ENCODE measurements at places on chromosomes 16 and 17.

- no peak for DNase-seq
Observed at GRCh38 chr16:68093816-68094613, 8.8 kb downstream of the NFATC3 start.

DNA sequence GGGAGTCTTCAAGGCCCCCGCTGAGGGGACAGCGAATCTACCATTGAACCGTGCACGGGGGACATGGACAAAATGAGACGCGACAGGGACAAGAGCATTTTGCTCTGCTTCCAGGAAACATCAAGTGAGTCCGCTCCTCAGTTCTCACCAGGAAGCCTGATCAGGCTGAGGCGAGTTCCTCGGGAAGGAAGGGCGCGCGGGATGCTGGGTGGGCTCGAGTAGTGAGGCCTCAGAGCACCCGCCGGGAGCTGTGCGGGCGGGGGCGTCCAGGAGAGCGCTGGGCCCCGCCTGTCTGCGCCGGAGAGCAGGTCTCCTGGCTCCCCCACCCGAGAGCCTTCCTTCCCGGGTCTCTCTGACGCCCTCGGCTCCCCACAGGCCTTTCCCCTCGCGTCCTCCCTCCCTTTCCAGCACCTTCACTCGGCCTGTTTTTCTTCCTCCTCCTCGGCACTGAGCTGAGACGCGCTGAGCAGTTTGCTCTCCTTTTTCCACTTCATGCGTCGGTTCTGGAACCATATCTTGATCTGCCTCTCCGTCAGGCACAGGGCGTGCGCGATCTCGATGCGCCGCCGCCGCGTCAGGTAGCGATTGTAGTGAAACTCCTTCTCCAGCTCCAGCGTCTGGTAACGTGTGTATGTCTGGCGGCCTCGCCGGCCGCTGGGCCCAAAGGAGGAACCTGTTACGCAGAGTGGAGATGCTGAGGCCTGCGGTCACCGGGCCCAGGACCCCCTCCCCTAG lies 2.6 kb upstream of the HOXB5 start:
- no peak for DNase-seq

DNA sequence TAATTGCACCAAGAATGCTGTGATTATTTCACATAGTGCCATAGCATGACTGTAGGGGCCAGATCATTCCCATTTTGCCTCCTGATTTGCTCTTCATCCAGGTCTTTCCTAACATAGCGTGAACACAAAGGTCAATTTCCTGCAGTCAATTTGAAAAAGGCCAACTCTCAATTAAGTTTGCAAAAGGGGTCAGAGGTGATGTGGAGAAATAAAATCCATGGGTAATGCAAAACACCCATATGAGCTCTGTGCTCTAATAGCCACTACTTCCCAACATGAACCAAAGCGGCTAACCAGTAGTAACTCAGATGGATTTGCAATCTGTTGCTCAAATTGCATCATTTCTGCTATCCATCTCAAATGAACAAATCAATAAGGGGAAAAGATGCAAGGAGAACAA lies 275.5 kb upstream of the SOX9 start:
- DNase-seq: no peak

- DNase-seq: no peak
Observed at GRCh38 chr17:80821546-80821945, 170.1 kb upstream of the CHMP6 start.

GRCh38 chr17:37802712-37803416 lies 58.0 kb upstream of the HNF1B start:
- no peak for DNase-seq

DNA sequence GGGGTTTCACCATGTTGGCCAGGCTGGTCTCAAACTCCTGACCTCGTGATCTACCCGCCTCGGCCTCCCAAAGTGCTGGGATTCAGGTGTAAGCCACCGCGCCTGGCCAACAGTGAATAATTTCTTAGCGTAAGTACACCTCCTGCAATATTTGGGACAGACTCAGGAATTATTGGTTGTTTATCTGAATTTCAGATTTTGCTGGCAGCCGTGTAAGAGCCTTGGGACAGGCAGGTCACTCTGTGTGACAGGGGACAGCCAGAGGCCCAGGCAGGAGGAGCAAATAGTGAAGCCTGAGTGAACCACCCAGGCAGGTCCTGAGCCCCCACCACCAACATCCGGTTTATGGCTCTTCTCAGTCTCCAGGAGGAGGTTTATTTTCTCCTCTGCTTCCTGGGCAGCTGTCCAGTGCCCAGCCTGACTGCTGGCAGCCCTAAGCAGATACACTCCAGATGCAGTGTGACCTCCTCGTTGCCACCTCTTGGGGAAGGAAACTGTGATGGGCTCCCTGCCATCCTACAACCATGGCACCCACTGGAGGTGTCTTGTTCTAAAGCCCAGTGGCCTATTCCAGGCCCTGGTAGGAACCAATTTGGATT lies 26.2 kb upstream of the ADORA2B start:
- DNase-seq: no peak

DNA sequence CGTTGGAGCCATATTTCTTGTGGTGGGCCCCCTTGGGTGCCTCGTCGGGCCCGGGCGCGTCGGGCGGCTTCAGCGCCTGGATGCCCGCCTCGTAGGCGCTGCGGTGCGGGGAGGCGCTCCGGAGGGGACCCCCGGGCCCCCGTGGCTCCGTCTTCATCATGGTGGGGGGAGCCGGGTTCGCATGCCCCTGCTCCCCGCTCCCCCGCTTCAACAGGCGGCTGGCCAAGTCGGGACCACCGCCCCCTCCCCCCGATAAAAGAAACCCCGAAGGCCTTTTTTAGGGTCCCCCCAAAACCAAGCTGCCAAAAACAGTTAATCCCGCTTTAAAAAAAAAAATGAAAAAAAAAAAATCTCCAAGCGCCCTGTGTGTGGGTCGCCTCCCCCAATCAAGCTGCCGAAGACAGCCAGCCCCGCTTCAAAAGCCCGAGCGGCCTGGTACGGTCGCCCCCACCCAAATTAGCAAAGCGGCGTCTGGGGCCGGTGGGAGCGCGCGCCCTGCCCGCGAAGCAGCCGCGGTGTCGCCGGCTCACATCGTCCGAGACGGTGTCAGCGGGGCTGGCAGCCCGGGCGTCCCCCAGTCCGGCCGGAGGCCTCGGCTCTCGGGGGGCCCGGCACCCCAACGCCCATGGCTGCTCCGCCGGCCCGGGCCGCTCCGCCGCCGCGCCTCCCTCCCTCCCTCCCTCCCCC lies at the start of gene PPP1R9B:
Gene PPP1R9B (minus strand): TSS at position 324 of the 687 bp plus-strand sequence. CDS start 164 bp downstream, at position 160.
- no peak for DNase-seq

- no peak for DNase-seq
Observed at GRCh38 chr16:69201291-69201690, 14.3 kb downstream of the SNTB2 start.

DNA sequence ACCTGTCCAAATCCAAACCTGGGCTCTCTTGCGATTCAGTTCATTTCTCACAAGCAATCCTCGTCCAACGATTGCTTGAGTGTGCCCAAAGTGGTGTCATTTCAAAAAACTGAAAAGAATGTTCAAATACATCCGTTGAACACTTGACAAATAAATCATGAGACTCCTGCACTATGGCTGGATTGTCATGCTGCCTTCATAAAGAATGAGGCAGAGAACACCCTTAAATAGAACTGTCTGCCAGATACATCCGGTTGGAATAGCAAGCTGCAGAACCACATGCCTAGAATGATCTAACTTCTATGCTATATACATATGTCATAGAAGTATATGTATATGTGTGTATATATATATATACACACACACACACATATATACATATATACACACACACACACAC lies 55.4 kb upstream of the HAPSTR1 start:
- DNase-seq: no peak

DNA sequence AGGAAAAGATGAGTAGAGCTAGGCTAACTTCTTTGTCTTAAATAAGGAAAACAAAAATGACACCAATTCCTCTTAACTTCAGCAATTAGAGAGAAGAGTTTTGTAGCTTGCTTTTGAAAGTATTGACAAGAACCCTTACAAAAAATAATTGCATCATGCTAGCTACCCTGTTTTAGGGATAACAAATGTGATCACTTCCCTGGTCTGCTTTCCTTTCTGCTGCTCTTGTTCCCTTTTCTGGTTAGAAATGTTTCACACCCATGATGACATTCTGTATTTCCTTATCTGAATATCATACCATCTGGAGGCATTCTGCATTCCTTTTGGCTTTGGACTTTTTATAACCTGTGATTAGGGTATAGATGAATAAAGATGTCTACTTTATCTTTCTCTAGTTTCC lies 9.9 kb upstream of the SMIM36 start:
- no peak for DNase-seq

DNA sequence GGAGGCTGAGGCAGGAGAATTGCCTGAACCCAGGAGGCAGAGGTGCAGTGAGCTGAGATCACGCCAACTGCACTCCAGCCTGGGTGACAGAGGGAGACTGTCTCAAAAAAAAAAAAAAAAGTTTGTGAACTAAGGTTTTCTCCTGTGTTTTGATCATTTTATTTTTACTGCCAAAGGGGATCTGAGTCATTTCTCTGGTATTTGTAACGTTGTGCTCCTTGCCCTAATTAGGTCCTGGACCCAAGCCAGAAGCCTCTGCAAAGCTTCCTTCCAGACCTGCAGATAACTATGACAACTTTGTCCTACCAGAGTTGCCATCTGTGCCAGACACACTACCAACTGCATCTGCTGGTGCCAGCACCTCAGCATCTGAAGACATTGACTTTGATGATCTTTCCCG lies 32.1 kb downstream of the IST1 start:
- no peak for DNase-seq

- DNase-seq: no peak
Observed at GRCh38 chr17:52384695-52385094, 226.2 kb upstream of the CA10 start.

- DNase-seq: no peak
Observed at GRCh38 chr16:50627419-50627818, 53.7 kb downstream of the SNX20 start.

DNA sequence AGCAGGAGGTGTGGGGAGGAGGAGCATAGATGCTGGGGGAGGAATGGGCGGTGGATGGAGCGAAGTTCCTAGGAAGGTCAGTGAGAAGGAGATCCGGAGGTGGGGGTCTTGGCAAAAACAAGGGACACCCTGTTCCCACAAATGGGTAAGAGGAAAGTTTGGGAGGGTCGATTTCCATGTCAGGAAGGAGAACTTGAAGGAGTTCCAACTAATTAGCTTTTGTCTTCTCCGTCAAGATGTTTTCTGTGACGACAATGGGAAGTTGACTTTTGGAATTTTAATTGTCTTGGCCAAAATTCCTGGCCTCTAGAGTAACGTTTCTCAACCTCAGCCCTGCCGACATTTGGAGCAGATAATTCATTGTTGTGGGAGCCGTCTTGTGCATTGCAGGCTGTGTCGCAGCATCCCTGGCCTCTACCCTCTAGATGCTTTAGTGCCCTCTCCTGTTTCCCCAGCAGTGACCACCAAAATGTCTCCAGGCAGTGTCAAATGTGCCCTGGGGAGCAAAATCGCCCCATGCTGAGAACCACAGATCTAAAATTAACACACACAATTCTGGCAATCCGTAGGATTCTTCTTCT lies 97.1 kb downstream of the PITPNC1 start:
- no peak for DNase-seq

DNA sequence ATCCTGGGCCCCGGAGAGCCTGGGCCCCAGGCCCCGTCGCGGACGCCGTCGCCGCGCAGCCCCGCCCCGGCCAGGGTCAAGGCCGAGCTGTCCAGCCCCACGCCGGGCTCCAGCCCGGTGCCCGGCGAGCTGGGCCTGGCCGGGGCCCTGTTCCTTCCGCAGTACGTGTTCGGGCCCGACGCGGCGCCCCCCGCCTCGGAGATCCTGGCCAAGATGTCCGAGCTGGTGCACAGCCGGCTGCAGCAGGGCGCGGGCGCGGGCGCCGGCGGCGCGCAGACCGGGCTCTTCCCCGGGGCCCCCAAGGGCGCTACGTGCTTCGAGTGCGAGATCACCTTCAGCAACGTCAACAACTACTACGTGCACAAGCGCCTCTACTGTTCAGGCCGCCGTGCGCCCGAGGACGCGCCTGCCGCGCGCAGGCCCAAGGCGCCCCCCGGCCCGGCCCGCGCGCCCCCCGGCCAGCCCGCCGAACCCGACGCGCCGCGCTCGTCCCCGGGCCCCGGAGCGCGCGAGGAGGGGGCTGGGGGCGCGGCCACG lies 36.8 kb upstream of the ZC3H18 start:
- no peak for DNase-seq

- DNase-seq: no peak
Observed at GRCh38 chr17:39600997-39601597, 6.6 kb downstream of the NEUROD2 start.

DNA sequence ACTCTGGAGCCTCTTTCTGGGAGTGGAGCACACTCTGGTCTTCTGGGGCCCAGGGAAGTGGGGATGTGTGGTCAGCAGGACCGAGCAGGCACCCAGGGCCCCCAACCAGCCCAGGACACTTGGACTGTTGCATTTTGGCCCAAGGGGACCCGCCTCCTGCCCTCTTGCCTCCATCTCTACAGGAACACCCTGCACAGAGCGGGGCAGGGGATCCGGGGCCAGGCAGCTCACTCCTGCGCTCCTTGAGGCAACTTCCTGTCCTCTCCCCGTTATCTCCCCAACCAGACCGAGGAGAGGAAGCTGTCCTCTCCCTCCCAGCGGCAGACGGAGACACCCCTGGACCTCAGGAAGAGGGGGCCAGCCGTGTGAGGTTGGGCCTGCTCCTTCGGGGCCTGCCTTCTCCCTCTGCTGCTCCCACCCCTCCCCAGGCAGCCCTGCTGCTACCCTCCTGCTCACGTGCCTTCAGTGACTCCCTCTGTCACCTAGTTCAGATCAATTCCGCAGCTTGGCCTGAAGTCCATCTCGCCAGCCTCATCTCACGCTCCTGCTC lies 10.0 kb upstream of the ATP2A3 start:
- DNase-seq: no peak

DNA sequence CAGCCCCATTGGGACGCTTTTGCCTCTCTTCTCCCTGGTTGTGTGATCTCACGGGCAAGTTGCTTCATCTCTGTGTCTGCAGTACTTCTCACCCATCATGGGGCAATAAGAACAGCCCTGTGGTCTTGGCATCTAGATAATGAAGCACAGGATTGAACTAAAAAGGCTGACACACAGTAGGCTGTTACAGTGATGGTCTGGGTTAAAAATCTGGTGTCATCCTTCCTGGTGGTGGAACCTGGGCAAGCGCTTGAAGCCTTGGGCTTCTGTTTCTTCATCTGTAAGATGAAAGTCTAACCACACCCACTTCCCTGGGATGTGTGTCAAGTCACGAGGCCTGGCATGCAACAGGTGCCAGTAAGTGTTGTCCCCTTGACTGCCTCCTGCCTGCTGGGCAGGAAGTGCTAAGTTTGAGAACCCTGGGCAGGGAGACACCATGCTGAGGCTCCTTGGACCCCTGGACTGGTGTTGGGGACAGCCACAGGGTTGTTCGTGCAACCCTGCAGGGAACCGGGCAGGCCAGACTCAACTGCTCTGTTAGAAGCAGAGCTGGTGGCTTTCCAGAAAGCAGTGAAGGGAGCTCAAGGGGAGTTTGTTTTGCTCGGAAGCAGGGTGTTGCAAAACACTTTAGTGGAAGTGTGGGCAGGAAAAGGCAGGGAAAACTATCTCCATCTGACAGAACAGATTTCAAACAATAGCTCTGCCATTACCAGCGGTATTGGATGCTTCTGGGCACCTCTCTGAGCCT lies 5.9 kb upstream of the MAP2K3 start:
- DNase-seq: no peak

DNA sequence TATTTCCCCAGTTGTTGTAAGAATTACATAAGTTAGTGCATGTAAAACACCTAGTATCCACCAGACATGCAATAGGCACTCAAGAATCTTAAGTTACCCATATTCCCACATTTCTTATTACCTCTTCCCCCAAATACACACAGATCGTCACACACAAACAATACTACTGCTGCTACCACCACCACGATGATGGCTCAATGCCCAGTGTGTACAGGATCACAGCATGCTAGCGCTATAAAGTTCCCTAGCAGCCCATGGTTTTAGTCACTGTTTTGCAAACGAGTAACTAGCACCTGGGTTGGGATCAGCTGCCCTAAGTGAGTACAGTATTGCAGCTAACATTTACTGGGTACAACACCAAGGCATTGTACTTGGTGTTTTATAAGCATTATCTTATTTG lies 411.7 kb downstream of the UTP18 start:
- DNase-seq: no peak

Data from stimulated activated CD8-positive, alpha-beta memory T cell treated with anti-CD3 and anti-CD28 coated beads, Interleukin-12 subunit alpha, Interleukin-12 subunit beta, amount 100 ng/mL, for 4 hours (primary cell).